ENCODE measurements at places on chromosomes 16 and 17. TPM values are rescaled to one million over a fixed set of nuclear protein-coding genes. Genes with fewer than 3 reads are reported as not detected.

GRCh38 chr16:81424771-81425170, 19.8 kb upstream of the CMIP start:
- no peak for DNase-seq

GRCh38 chr17:69716556-69716955, 302.1 kb downstream of the MAP2K6 start:
- DNase-seq = no peak

DNA sequence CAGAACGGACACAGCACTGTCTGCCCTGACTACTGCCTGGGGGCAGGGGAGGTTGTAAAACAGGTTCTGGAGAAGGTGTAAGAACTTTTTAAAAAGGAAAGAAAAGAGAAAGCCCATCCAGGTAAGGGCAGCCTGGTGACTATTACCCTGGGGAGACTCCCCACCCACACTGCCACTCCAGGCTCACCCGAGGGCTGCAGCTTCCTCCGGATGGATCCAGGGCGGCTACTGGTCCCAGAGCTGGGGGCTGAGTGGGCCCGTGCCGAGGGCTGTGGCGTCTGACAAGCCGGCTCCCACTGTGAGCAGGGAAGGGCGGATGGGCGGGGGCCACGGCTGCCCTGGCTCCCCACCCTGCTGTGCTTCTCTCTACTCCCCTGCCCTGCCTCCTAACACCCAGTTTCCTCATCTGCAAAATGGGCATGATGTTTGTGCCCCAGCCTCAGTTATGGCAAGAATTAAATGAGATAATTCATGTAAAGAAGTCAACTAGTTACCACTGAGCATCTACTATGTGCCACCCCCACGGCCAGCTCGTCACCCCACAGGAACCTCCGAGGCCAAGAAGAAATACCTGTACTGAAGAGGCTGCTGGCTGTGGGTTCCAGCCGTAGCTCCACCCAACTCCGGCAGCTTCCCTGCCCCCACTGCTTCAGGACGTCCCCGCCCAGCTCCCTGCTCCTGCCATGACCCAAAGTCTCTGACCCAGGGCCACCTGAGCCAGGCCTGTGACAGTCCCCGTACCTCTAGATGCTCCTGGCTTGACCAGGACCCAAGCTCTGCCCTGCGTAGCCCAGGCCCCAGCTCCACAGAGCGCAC, 24.2 kb downstream of the KATNB1 start:
- no peak for DNase-seq

- DNase-seq = no peak
Observed at GRCh38 chr16:14155572-14156190, 84.6 kb downstream of the MRTFB start.

DNA sequence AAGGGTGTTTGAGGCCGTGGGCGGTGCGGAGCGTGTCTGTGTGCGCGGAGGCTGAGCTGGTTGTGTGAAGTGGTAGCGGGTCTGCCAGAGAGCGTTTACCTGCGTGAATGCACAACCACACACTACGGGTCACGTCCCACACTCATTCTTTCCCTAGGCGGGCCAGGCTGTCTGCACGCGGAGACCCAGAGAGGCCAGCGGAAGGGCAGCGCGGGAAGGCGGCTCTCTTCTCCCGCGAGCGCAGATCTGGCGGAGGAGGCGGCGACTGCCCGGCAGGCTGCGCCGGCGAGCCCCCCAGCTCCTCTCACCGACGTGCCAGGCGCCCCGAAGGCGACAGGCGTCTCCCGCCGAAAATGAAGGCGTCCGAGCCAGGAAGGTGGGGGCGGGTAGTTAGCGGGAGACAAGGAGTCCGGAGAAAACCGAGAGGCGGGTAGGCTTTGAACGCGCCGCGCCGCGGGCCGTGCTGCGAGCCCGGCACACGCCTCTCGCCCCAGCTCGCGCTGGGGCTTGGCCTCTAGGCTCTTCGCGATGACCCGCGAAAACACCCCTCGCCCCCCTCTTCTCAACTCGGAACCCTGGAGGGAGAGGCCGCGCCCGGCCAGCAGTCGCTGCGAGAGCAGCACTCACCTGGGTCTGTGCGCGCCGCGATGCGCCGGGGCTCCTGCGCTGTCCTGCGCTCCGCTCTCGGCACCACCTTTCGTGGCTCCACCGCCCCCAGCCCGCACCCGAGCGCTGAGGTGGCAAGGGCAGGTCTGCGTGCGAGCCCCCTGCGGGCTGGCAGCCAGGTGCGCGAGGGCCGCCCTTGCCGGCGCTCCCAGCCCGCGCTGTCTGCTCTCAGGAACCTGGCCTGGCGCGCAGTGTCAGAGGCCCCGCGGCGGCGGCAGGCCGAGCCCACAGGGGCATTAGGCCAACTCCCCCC, 2.0 kb upstream of the FOXF1 start:
- DNase-seq = peak; percentile 85

GRCh38 chr17:9517396-9517795, 58.2 kb downstream of the STX8 start:
- no peak for DNase-seq

- no peak for DNase-seq
Observed at GRCh38 chr17:19319771-19320505, 42.6 kb downstream of the B9D1 start.

DNA sequence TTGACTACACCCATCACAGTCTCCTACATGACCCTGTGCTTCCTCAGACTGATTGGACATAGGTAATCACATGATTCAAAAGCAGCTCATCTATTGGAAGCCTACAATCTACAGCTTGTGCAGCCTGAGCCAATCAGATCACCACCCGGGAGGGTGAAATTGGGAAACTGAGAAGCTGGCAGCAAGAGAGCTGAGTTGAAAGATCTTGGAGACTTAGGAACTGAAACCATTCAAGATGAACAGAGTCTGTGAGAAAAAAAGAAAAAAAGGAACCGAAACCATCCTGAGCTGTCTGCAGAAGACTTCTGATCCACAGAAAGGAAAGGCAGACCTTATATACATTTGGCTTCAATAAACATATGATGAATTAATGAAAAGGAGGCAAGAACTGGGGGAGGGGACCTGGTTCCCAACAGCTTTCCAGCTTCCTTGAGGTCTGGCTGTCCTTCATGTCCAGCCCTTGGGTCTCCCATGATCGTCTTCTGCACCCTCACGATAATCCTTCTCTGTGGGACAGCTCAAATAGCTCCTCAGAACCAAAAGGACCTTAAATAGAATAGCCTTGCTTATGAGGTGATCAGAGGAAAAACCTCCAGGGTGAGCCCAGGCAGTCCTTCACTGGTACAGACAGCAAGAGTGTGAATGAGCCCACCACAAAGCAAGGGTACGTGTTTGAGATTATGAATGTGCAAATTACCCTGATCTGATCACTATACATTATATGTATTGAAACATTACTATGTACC, 32.6 kb downstream of the PLXDC1 start:
- no peak for DNase-seq

GRCh38 chr17:65459677-65460347, 101.6 kb downstream of the AXIN2 start:
- no peak for DNase-seq

- DNase-seq = no peak
Observed at GRCh38 chr16:14334366-14335080, 263.4 kb downstream of the MRTFB start.

DNA sequence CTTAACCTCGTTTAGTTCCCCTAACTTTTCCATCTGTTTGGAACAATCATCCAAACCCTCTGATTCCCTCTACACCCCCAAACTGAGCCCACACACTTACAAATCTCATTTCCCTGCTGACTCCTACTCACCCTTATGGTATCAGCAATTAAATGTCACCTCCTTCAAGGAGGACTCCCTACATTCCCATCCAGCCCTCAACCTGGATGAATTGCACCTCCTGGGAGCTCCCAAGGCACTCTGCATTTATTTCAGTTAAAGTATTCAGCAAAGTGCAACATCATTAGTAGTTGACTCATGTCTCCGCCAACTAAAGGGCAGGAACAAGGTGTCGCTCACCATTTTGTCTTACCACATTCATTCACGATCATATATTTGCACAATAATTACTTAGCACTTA, 353.5 kb downstream of the TMEM114 start:
- no peak for DNase-seq

DNA sequence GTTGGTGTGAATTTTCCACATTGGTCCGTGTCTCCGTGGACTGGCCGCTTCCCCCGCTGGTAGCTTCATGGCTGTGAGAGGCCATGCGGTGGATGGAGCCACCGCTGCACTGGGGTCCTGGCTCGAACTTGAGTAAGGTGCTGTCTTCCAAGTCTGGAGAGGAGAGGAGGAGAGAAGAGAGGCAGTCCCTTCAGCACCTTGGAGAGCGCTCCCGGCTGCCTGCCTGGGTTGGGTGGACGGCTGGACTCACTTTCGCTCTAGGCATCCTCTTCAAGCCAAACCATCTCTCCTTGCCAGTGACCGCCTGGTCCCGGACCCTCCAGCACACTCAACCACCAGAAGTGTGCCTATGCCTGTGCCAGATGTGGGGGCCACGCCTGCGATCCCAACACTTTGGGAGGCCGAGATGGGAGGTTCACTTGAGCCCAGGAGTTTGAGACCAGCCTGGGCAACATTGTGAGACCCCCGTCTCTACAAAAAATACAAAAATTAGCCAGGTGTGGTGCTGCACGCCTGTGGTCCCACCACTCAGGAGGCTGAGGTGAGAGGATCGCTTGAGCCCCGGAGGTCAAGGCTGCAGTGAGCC, 6.2 kb downstream of the JPH3 start:
- peak; percentile 35 for DNase-seq

GRCh38 chr17:64146418-64147109, 16.6 kb upstream of the ERN1 start:
- peak; percentile 72 for DNase-seq

DNA sequence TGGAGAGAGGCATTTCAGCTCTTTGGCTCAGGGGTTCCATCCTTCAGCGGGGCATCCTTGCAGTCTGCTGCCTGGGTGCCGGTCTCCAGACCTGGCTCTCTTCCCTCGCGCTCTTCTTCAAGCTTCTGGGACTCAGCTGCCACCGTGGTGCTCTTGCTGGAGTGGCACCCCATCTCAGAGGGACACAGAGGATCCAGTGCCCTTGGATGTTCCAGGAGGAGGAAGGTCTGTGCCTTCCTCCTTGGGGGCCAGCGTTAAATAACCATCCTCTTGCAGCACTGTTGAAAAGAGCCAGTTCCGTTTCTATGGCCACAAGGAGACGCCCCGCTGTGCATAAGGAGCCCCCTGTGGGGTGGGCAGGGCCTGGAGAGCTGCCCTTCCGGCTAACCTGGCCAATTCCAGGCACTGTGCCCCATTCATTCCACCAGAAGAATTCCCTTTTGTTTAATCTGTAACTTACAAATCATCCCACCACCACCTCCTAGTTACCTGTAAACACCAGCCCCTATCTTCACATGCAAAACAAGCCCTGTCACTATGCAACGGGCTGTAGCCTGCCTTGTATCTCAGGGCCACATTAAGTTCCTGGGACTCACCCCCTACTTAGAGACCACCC, 8.6 kb downstream of the CHD9NB start:
- peak; percentile 18 for DNase-seq

SRL gene
- 0.03 TPM for total RNA-seq

SLC52A1 gene
- total RNA-seq = not detected

FOXN1 gene
- not detected for total RNA-seq

KCNH4 gene
- not detected for total RNA-seq
